NCI-H510A (cell line): ENCODE measurements at places on chromosomes 3 and 15.

- no peak for DNase-seq
Observed at GRCh38 chr3:116579840-116580239, 129.7 kb upstream of the TUSC7 start.

GRCh38 chr3:48548729-48549705, 7.6 kb downstream of the PFKFB4 start:
- DNase-seq = no peak

GRCh38 chr3:71927505-71928066, 142.6 kb upstream of the PROK2 start:
- no peak for DNase-seq

DNA sequence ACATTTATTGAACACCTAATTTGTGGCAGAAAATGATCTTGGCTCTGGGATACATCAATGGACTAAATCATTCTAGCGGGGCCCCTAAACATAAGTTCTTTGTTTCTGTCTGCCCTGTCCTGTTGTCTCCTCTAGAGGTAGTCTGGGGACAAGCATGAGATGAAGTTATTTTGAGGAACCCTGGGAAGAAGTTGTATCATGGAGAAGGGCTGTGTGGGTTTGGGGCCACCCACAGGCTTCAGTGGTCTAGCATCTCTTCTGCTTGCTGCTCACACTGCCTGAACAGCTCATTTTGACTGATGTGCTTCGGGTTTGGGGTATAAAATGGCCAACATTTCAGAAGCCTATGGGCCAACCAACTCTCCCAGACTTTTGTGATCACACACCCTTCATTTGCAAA, 50.3 kb upstream of the OSBPL11 start:
- DNase-seq = no peak

GRCh38 chr3:160641665-160642309, 35.2 kb upstream of the ARL14 start:
- DNase-seq = no peak

GRCh38 chr15:77112838-77113504, 42.1 kb upstream of the TSPAN3 start:
- no peak for DNase-seq

DNA sequence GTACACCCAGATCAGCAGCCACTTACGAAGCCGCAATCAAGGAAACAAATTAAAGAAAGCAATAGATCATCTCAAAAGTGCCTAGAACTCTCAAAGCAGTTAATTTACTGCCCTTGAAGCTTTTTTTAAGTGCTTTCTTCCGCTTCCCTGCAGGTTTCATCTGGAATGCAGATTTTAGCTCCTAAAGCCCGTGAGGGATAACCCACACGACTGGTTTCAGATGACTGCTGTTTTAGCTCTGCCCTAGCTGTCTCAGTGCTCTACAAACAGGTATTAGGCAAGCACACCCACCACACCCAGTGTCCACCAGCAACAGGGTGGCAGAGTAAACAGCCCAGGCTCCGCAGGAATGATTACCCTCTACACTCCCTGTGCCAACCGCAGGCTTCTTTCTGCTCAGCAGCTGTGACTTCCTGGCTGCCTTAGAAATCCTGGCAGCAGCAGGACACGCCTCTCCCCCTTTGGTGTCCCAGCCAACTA, 126.0 kb downstream of the FMN1 start:
- DNase-seq = peak; percentile 18

DNA sequence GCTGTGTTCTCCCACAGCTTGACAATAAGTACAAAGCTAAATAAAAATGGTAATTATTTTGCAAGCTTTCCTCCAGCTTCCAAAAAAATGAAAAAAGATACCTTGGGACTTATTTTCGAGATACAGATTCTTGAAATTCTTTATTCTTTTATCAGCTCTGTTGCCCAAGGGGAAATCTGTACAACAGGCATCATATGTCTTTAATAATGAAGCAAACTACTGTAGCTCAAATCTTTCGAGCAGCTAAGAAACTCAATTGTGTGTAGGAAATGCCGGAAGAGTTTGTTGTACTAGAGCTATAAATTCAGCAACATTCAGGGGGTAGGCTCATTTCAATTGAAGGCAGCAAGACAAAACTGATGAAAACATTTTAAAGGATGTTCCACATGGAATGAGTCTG, 297.7 kb downstream of the GBE1 start:
- no peak for DNase-seq

DNA sequence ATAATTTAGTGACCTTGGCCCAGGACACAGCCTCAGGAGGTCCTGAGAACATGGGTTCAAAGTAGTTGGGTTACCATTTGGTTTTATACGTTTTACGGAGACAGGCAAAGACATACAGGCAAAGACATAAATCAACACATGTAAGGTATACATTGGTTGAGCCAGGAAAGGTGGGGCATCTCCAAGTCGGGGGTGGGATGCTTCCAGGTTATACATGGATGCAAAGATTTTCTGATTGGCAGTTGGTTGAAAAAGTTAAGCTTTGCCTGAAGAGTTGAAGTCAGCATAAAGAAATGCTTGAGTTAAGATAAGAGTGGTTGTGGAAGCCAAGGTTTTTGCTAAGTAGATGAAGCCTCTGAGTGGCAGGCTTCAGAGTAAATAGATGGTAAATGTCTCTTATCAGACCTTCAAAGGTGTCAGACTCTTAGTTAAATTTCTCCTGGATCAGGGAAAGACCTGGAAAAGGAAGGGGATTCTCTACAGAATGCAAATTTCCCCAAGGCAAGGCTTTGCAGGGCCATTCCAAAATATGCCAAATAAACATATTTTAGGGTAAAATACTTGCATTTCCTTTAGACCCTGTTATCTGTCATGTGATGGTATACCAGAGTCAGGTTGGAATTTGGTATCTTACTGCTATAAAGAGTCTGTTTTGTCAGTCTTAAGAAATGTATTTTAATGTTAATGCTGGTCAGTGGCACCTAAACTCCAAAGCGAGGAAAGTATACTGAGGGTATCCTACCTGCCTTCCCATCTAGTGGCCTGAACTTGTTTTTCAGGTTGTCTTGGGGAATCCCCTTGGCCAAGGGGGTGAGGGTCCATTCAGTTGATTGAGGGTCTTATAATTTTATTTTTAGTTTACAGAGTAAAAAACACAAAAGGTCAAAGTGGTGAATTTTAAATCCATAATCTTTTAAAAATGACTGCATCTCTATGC, 8.2 kb upstream of the PDHB start:
- DNase-seq = no peak

- no peak for DNase-seq
Observed at GRCh38 chr3:59518283-59519055, 468.6 kb upstream of the CFAP20DC start.

DNA sequence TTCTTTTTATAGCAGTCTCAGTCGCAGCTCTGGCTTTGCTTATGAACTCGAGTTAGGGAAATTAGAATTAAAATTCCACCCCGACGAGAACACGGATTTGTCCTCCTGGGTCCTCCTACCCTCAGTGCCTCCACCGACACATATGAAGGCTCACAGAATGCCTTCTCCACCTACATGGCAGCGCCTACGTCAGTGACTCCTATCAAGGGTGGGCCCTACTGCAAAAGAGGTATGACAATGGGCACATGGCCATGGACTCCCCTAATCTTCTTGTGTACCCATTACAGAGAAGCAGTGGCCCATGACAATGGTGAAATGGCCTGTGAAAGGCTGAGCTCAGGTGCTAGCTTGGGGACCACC, 173.0 kb upstream of the TLE3 start:
- no peak for DNase-seq

- no peak for DNase-seq
Observed at GRCh38 chr3:81764002-81764401, 2.6 kb upstream of the GBE1 start.

DNA sequence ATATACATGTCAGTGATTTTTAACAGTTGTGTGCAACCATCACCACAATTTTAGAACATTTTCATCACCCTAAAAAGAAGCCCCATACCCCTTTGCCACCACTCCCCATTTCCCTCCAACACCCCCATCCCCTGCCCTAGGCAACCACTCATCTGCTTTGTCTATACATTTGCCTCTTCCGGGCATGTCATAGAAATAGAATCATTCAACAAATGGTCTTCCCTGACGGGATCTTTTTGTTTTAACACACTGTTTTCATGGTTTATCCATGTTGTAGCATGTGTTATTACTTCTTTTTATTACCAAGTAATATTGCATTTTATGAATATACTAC, 4.0 kb downstream of the VILL start:
- no peak for DNase-seq

DNA sequence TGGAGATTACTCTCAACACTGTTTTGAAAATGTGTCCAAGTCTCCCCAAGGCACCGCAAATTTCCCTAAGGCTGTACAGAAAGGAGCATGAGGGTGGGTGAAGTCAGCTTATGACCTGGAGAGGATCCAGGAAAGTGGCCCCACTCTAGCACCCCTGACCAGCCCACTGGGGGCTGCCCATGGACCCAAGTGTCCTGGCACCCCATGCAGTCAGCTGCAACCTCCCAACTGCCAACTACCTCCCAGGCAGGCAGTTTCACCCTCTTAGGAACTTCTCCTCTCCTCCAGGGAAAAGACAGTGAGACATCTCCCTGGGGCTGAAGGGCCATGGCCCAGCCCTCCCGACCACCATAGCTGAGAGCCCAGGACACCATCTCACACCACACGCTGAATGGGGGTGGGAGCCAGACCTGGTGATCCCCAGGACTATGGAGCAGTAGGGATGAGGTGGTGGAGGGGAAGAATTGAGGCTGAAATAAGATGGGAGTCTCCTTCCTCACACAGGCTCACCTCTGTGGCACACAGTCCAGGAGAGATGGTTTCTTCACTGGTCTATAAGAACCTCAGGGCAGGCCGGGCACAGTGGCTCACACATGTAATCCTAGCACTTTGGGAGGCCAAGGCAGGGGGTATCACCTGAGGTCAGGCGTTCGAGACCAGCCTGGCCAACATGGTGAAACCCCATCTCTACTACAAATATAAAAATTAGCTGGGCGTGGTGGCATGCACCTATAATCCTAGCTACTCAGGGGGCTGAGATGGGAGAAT, 104.4 kb downstream of the DAPK2 start:
- no peak for DNase-seq

- no peak for DNase-seq
Observed at GRCh38 chr3:177374323-177374722, 177.0 kb upstream of the TBL1XR1 start.

DNA sequence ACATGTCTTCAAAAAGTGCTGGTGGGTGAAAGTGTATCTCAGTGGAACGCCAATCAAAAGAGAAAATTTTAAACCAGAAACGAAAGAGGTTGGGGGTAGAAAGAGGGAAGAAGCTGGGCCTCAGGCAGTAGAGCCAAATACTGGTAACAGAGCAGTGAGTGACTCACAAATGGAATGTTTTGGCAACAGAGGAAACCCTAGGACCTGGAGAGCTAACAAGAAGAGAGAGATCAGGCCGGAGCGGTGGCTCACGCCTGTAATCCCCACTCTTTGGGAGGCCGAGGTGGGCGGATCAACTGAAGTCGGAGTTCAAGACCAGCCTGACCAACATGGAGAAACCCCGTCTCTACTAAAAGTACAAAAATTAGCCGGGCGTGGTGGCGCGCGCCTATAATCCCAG, 450.8 kb upstream of the NAALADL2 start:
- DNase-seq = no peak

GRCh38 chr3:126996905-126997304, 14.0 kb downstream of the PLXNA1 start:
- DNase-seq = no peak

DNA sequence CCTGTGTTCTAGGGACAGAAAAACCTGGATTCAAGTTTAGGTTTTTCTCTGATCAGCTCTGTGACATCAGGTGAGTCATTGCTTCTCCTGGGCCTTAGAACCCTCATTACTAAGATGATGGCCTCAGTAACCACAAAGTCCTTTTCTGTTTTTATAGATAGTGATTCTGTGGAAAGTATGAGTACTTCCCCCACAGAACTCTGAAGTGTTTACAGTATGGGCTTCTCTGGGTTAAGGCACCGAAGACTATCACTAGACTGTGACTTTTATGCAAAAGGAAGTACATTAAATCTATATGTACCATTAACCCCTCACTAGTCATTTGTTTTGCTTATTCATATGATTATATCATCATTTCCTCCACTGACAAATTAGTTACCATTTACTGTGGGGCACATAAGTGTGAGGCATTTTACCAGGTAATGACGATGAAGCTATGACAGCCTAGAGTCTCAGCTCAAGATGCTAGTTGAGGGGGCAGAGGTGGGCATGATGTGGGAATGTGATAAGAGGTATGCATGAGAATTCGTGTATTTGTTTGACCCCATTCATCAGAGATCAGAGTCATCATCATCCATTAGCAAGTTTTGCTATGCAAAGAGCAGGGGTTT, 15.0 kb upstream of the RORA start:
- no peak for DNase-seq

- DNase-seq = no peak
Observed at GRCh38 chr3:187197335-187197649, at the start of gene RTP1. TSS of gene RTP1 (plus strand) at chr3:187197486. CDS start at chr3:187197516, 30 bp downstream.

DNA sequence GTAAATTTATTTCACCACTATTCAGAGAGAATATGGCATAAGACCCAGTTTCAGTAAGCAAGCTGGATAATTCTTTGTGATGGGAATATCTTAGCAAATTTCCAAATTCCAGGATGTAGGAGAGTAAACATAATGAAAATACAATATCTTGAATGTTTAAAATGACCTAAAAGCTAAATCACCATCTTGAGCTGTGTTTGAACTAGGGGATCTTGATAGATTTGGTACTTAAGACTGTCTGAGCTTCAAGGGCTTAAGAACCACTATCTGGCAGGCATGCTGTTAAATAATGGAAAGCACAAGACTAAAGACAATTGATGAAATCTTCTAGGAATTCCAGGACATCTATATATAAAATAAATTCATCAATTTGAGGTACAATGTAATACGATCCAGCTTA, 217.7 kb downstream of the ATP8B4 start:
- no peak for DNase-seq

DNA sequence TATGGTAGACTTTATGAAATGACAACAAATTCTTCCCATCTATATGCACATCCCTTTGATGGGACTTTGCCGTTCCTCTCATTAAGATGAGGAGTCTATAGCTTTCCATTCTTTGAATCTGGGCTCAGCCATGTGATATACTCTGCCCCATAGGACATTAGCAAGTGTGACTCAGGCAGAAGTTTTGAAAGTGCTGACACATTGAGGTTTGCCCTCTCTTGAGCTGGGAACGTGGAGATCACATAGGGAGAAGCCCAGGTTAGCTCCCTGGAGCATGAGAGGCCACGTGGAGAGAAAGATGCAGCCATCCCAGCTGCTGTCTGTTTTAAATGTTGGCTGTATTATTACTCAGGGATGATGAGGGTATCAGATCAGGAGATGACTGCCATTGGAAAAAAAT, 67.7 kb upstream of the OXTR start:
- no peak for DNase-seq

DNA sequence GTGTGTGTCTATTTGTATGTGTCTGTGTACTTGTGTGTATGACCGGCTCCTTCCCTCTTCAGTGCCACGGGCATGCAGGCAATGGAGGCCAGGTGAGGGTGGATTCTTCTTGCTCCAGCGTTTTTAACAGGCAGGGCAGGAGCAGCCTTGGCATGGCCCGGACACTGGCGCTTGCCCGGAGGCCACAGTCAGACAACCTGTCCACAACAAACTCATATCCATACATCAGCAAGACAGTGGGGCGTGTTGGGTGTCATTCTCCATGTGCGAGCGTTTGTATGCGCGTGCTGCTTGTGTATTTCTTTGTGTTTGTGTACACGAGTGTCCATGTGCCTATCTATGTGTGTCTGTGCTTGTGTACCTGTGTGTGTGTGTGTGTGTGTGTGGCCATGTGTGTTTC, 29.8 kb downstream of the PTH1R start:
- DNase-seq = no peak

- no peak for DNase-seq
Observed at GRCh38 chr3:61765157-61765876, 203.9 kb downstream of the PTPRG start.

- DNase-seq = no peak
Observed at GRCh38 chr15:56792211-56792610, 58.9 kb upstream of the ZNF280D start.
